ENCODE measurements at places on chromosomes 7 and 10.
A peak's percentile ranks its signal among the peaks of the same experiment; 100 is the strongest.

DNA sequence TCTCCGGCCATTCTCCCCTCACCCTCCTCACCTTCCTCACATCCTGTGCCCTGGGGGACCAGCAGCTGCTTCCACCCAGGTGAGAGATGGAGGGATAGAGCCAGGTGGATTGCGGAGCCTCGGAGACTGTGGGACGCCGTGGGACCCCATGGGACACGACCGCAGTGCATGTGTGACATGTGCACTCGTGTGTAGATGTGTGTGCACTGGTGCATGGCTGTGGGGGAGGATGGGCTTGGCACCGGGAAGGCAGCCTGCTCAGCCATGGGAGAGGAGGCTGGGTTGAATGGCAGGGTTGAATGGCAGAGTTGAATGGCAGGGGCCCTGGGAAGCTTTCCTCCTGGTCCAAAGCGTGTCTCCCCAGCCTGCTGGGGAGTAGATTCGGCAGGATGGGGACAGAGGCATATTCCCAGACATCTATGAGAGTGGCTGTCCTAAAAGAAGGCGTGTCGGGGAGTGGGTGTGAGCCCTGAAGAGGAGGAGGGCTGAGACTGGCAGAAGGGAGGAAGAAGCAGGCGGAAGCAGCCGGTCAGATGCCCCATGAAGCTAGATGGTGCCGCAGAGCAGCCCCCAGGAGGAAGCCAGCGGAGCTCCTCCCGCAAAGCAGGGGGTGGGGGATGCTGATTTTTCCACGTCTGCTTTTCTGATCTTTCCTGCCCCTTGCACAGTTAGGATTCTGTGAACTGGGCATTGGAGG is 815 bp downstream of the GIMAP8 start:
- peak; percentile 74 for DNase-seq

GRCh38 chr7:17448479-17449423 is 150.3 kb downstream of the AHR start:
- DNase-seq, result no peak

GRCh38 chr7:78413568-78413967 is 615.0 kb downstream of the PHTF2 start:
- DNase-seq, result no peak

DNA sequence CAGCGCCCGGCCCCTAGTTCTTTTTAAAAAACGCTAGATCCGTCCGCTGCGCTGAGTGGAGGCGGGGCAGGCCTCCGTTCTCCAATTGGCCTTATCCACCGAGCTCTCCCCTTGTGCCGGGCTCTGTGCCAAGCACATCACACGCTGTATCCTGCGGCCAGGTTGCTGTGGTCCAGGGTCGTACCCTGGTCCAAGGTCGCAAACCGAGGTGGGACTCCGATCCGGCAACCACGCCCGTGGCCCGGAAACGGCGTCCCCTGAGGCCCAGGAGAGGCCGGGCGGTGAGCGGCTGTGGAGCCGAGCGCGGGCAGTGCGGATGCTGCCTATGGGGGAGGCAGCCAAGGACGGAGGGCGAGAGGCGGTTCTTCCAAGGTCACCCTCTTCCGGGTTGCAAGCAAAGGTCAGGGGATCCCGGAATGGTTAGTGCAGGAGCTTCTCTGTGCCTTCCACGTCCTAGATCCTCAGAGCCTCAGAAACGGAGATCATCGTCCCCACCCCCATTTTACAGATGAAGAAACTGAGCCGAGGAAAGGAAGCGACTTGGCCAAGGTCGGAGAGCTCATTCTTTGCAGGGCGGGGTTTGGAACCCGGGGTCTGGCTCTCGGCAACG is 72.4 kb upstream of the LRRC4 start:
- DNase-seq, result no peak

- no peak for DNase-seq
Observed at GRCh38 chr10:75293446-75293820, 57.7 kb upstream of the COMTD1 start.

GRCh38 chr7:142867398-142868187 is 12.7 kb downstream of the EPHB6 start:
- DNase-seq, result no peak

DNA sequence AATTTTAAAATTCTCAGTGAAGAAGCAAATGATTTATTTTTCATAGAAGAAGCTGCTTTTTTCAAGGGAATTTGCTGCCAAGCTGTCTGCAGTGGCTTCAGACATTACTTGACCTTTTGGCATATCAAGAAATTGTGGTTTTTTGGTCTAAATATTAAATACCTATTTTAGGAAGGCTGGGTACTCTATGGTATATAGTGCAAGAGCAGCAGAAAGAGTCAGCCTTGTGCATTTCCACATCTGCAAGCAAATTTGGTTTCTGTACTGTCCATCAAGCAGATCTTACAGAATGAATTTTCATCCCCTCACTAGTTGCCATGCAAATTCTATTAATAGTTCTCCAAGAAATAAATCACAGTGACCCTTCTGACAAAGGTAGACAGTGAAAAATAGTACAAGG is 222.0 kb downstream of the BICC1 start:
- no peak for DNase-seq

DNA sequence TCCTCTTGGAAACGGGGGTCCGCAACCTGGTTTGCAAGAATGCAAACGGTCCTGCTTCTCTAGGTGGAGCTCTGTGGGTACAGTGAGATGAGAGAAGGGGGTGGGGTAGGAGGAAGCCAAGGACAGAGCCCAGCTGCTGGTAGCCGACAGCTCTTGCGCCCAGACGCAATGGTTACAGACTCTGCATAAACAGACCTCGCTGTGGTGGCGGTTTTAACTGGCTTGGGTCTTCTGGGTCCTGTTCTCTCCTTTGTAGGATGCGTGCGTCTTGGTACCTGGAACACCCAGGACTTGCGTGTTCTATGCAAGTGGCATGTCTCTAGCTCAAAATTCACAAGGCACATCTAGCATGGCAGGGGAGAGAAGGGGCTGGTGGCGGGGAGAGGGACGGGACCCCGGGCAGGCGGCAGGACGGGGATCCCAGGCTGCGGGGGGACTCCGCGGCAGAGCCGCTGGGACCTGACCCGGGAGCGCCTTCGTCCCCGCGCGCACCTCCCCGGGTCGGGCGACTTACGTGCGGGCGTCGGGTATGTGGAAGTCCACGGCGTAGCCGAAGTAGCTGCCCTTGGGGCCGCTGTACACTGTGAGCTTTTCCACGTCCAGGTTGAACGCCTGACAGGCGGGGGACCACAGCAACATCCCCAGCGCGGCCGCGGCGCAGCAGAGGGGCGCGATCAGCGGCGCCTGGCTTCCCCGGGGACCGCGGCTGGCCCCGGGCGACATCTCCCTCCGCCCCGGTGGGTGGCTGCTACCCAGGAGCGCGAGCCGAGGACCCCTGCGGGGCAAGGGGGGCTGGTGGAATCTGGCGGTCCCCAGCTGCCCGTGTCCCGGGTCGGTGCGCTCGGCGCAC is 448 bp downstream of the ITGA8 start:
- DNase-seq, result no peak

- DNase-seq, result no peak
Observed at GRCh38 chr10:125141150-125141859, 19.1 kb downstream of the CTBP2 start.

DNA sequence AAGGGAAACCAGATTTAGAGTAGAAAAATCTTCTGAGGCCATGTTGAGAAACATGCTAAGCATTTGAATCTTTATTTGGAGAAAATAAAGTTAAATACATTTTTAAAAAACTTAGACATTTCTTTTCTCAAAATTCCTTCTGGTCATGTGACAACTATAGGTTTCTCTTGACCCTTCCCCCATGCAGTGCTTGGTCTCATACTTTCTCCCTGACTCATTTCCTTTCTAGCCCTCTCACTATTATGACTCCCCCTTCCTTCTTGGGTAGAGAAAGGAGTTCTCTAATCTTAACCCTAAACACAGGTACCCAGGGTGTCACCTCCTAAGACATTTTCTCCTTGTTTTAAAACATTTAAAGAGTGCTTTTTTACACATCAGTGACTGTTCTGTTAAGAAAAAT is 179.5 kb upstream of the TMEM106B start:
- no peak for DNase-seq

GRCh38 chr10:109861081-109861480 is 62.2 kb downstream of the XPNPEP1 start:
- no peak for DNase-seq

DNA sequence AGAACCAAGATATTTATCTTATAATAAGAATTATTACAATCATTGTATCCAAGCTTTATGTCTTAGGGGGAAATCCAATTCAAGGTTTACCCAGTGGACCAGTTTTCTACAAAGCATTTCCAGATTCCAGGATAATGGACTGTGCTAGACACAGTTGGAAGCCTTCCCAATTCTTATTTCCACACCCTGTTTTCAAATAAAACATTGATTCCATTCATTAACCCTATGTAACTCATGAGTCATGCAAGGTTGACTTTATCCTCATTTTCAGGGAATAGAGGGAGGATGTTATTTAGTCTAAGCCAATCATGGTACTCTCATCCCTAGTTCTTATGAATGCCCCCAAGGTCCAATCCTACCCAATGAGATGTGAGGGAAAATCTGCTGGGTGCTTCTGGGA is 145.7 kb downstream of the RNLS start:
- DNase-seq, result no peak

DNA sequence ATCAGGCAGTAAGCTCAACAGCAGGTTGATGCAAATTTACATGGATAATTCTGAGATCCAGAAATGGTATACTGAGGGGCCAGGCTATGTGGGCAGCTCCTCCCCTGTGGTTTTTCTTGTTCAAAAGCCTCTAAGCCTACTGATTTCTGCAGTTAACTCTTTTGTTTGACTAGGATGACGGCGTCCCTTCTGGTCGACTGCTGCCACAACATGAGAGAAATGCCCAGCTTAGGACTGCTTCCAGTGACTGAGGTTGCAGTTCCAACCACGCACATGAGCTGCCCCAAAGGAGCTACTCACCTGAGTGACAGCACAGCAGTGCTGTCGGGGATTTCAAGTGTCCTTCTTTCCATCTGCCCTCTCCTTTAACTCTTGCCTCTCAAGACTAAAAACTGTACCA is 973.0 kb upstream of the GHITM start:
- DNase-seq, result no peak

GRCh38 chr7:101096957-101097347 is 11.7 kb downstream of the TRIM56 start:
- no peak for DNase-seq

GRCh38 chr10:89001729-89002072 is 11.1 kb downstream of the FAS start:
- no peak for DNase-seq

- no peak for DNase-seq
Observed at GRCh38 chr7:99005776-99006175, 127.4 kb downstream of the TRRAP start.
